ENCODE measurements at places on chromosomes 13 and 19.
A peak's percentile ranks its signal among the peaks of the same experiment; 100 is the strongest.

- no peak for DNase-seq
These were observed 23.3 kb upstream of the ZNF99 start for GRCh38 chr19:22807061-22807835.

- peak; percentile 43 for DNase-seq
These were observed at the start of gene ZNF780B for GRCh38 chr19:40055832-40056504. TSS of gene ZNF780B (minus strand) at chr19:40056231. CDS start at chr19:40050332, 5,899 bp downstream.

DNA sequence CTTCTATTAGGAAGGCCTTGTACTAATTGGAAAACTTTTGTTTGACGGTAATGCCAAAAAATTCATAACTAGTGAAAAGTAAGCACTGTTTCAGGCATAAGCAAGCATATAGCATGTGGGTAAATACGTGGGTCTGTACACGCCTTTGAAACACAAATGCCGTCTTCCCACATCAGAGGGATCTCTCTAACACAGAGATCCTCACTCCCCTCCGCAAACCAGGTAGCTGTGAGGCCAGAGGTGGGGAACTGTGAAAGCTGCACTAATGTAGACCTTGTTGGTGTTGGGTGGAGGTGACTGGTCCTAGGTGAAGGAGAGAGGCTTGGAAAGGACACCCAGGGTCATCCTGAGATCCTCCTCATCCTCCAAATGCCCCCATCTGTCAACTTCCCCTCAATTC lies 16.0 kb upstream of the POU2F2 start:
- no peak for DNase-seq

DNA sequence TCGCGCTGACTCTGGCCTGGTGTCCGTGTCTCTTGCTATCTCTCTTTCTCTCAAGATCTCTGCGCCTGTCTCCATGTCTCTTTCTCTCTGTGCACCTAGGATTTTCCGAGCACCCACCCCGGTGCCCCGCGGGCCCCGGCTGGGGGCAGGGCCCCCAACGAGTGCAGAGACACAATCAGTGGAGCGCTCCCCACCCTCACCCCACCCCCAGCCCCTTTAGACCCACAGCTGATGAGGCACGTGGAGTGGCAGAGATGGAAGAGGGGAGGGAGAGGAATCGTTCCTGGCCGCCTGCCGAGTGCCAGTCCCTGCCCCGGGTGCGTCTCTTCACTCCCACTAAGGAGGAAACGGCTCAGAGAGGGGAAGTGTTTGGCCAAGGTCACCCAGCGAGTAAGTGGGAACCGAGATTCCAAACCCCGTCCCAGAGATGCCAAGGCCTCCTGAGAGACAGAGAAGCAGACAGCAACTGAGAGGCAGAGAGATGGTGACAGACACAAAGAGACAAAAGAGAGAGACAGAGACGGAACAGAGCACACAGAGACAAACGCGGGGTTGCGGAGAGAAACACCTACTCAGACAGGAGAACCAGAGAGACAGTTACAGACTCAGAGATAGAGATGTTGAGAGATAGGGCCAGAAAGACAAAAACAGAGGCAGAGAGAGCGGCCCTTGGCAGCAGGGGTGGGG lies 626 bp upstream of the BCL3 start:
- DNase-seq, result no peak

DNA sequence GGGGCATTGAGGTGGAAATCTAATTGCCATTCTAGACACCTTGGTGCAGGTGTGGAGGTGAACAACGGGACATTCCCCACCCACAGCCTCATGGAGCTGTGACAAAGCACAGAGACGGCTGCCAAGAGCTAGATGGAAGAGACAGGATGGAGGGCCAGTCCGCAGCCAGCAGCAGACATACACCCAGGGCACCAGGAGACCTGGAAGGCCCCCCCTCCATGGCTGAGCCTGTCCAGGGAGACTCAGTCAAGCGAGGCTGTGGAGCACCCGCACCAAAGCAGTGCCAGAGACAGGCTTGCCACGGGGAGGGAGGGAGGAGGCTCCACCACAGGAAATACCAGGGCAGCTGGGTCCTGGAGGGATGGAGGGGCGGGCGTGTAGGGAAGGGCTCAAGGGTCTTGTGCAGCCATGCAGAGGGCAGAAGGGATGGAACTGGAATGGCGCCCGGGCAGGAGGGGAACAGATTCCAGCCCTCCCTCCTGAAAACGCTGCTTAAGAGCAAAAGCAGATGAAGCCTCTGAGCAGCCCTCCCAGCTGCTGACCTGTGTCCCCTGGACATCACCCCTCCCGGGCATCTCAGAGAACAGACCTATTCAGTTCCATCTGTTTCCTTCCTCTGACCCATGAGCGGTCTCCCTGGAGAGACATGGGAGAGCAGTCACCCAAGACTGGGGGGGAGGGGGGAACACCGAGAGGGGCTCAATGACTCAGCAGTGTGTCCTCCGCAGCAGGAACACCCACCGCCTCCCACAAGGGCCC lies 14.4 kb downstream of the EPS15L1 start:
- no peak for DNase-seq

- DNase-seq, result peak; percentile 41
These were observed 7.3 kb downstream of the SGTA start for GRCh38 chr19:2775556-2776430.

DNA sequence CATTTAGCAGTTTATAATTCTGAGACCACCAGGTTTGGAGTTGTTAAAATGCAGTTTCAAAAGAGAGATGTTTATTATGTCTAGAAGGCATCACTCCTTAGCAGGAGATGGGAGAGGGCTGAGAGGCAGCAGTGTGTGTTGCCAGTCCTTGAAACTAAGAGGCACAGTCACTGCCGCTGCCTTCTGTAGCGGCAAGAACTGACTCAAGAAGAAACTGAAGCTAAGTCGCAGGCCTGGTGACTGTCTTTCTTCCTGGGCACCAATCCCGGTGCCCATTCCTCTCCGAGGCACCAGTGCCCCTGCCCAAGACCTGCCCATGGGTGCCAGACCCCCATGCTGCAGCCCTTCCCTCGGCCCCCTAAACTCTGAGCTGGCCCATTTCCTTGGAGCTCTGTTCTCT lies 20.1 kb downstream of the N4BP2L1 start:
- DNase-seq, result no peak

DNA sequence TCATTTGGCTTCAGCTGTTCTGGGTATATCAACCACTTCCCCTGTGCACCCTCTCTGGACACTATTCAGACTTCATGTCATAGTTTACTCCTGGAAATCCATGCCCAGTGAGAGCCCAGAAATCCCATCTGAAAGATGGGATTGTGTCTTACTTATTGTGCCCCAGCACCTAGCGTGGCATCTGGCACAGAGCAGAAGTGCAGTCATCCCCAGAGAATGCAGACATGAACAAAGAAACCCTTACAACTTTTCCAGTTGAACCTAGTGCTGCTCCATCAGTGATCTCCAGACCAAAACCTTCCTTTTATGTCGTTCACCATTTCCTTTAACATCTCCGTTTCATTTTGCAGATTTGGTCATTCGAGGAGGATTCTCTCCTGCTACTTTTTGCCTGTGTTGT lies 60.6 kb downstream of the MBNL2 start:
- DNase-seq, result no peak

DNA sequence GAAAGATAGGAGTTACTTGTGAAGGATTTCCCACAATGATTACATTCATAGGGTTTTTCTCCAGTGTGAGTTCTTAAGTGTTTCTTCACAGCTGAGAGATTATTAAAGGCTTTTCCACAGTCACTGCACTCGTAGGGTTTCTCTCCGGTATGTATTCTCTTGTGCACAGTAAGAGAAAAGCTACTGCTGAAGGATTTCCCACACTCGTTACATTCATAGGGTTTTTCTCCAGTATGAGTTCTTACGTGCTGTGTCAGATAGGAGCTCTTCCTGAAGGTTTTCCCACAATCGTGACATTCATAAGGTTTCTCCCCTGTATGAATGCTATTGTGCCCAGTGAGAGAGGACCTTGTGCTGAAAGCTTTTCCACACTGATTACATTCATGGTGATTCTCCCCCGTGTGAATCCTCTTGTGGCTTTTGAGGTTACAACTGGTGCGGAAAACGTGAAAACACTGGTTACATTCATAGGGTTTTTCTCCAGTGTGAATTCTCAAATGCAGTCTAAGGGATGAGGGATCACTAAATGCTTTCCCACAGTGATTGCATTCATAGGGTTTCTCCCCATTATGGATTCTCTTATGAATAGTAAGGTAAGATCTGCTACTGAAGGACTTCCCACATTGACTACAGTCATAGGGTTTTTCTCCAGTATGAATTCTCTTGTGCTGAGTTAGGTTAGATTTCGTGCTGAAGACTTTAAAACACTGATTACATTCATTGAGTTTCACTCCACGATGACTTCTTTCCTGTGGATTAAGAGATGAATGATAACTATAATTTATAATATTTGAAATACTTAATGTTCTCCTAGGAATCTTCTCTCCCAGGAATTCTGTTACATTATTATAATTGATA lies 20.6 kb downstream of the ZNF558 start:
- DNase-seq, result no peak

DNA sequence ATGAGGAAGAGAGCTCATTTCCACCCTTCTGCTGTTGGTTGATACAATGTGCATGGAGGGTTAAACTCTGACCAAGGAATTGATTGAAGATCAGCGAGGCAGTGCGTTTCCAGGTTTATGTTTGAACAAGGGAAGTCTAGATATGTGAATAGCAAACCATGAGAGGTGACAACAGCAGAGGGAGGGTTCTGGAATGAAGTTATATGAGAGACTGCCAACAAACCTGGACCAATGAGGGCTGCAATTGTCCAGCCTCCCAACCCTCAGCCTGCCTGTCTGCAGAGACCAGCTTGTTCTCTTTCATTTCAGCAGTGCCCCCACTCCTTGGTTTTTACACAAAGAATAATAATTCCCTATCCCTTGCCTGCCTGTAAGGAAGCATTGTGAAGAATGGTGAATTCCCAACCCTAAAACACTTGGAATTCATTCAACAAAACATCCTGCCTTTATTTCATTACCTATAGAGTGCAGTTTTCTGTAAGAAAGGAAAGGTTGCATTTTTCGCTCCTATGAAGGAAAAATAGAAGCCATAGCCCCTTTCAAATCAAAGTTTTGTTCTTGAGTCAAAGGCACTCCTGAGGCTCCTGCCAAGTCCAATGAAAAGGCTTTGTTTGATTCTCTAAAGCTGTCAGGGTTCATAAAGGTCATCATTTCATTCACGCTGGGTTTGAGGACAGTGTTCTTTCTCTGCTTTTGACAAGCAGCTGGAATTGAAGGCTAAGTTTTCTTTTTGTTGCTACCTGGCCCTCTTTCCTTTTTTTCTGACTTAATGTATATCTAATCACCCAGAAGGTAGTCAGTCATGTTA lies 53.6 kb upstream of the ABCC4 start:
- no peak for DNase-seq

DNA sequence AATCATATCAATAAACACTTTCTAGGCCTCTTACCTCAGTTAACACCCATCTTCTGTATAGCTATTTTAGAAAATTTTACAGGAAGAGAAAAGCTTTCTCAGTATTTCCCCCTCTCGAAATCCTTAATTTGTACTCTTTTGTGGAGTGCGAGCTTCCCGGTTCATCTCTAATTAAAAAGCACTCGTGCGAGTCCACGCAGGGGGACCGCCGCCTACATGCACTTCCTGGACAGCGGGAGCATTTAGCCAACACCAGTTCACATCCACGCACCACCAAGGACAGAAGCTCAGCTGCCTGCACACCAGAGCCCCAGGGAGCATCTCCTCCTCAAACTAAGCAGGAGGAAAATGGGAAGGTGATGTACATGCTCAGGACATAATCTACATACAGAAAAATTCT lies 60.0 kb downstream of the RASA3 start:
- no peak for DNase-seq

GRCh38 chr13:106481919-106482318 lies 53.5 kb downstream of the EFNB2 start:
- DNase-seq, result no peak

GRCh38 chr13:63741029-63741813 lies 2325.6 kb upstream of the PCDH20 start:
- no peak for DNase-seq

DNA sequence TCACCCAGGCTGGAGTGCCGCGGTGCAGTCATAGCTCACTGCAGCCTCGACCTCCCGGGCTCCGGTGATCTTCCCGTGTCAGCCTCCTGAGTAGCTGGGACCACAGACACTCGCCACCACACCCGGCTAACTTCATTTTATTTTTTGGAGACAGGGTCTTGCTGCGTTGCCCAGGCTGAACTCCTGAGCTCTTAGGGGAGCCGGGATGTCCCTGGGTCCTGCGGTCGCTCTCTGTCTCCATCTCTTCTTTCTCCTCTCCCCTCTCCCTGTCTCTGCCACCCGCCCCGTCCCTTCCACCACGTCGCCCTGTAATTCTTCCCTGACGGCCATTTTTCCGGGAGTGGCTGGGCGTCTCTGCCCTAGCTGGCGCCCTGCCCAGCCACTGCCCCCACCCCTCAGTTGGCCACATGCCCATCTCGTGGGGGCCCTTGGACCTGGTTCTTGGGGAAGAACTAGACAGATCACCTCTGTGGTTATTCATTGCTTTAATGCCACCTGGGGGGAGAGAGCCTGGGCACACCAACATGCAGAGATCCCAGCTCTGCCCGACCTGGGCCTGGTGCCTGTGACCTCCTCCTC lies 18.9 kb downstream of the ARID3A start:
- no peak for DNase-seq

- DNase-seq, result no peak
These were observed 2218.8 kb downstream of the PCDH9 start for GRCh38 chr13:65011378-65011777.

DNA sequence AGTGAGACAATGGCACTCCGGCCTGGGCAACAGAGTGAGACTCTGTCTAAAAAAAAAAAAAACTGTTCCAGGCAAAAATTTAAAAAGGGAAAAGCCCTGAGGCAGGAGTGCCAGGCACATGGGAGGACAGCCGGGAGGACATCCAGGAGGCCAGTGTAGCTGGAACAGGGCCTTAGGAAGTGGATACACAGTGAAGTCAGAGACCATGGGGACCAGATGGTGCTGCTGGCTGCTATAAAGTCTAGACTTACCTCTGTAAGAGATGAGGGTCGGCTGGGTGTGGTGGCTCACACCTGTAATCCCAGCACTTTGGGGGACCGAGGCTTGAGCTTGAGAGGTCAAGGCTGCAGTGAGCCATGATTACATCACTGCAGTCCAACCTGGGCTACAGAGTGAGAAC lies 15.0 kb downstream of the HAS1 start:
- DNase-seq, result no peak

DNA sequence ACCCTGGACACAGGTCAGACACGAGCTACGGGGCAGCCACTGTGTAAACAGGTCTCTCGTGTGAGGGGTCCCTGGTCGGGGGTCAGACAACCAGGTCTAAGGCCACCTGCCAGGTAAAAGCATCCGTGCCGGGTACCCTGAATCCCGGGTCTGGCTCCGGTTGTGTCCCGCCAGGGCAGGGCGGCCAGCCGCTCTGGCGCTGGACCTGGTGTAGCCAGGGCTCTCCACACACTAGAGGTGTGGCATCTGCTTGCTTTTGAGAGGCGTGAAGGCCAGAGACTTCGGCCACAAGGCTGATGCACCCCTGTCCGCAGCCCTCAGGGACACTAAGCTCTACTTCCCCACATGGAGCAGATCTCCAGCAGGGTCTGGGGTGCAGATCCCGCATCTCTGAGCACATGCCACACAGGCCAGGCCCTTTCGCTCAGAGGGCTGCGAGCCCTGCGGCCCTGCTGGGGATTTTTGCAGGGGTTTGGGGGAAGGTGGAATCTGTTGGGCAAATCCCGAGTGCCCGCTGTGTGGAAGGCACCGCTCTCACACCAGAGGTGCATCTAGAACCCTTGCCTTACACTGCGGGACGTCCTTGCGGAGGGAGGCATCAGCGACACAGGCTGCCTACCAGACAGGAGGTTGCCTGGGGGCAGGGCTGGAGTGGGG lies 13.8 kb upstream of the TIMM13 start:
- DNase-seq, result no peak

GRCh38 chr19:28553005-28553404 lies 659.9 kb downstream of the UQCRFS1 start:
- DNase-seq, result no peak

GRCh38 chr13:60135344-60135743 lies 28.4 kb downstream of the DIAPH3 start:
- DNase-seq, result no peak
